Smooth muscle cell of trachea (primary cell): ENCODE measurements at places on chromosomes 12 and 14. TPM values are rescaled to one million over a fixed set of nuclear protein-coding genes. Genes with fewer than 3 reads are reported as not detected.

The POTEM gene
- total RNA-seq: not detected in 2 replicates

The CLEC6A gene
- total RNA-seq: not detected in 2 replicates

The CLEC4E gene
- not detected in 2 replicates for total RNA-seq

The KLRK1 gene
- total RNA-seq: 0.29 TPM in 1 of 2 replicates, not detected in the other

The AEBP2 gene
- 20.3 and 33.6 TPM in 2 replicates for total RNA-seq
